ENCODE measurements at places on chromosomes 2 and 18.
A peak's percentile ranks its signal among the peaks of the same experiment; 100 is the strongest.

GRCh38 chr2:177629357-177630024, 236.9 kb downstream of the AGPS start:
- DNase-seq = no peak

DNA sequence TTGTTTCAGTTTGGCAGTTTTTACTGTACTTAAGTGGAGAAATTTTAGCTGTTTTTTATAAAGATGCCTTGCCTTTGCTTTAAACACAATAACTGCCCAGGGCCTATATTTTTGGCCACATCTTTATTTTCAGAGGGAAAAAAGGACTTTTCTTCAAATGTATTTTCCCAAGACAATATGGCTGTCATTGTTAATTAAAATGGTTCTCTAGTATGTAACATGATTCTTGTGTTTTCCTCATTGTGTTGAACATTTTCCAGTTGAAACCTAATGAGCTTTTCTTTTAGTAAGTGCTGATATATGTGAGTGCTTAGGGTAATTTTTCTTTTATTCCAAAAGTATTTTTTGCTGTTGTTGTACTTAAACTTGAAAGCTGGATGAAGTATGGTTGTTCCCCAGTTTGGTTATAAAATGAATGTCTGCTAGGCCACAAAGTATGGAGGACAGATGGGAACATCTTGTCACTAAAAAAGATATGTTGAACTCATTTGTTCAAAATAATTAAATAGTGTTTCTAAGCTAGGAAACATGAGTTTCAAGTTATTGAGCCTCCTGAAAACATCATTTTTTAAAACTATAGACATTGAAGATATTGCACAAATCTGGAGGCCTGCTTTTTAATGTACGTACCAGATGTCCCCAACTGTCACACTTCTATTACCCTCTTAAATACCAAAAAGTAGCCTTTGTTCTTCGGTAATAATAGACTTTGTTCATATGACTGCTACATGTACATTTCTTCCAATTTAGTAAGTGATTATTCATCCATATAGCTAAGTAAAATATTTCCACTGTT, 147.5 kb upstream of the DAPL1 start:
- DNase-seq = no peak

- DNase-seq = no peak
These were observed 70.4 kb downstream of the ASAP2 start for GRCh38 chr2:9276901-9277451.

DNA sequence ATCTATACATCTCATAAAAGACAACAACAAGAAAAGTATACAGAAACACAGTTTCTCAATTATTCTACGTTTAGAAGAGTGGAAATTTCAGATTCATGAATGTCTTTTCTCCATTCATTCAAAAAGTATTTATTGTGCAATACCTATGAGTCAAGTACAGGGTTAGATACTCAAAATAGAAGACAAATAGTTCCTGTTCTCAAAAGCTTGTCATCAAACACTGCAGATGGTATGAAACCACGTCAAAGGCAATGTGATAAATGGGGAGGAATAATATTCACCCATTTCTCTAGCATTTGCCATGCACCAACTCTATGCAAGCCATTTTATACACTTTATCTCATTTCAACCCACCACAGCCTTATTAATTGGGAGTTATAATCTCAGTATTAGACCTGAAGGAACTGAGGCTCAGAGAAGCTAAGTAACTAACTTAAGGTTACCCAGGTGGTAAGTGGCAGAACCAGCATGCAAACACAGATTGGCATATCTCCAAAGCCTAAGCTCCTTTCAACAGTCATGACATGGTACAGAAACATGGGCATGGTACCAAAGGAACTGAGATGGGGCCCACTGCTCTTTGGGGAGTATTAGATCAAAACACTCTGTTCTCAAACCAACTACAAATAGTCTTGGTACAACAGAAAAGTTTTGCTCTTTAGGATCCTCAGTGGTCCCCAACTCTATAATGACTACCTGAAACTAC, 67.2 kb upstream of the NPAS2 start:
- DNase-seq = no peak

- DNase-seq = peak; percentile 50
These were observed 69.2 kb downstream of the EHBP1 start for GRCh38 chr2:62774555-62775366.

GRCh38 chr2:187453078-187453641, 5.1 kb upstream of the CALCRL start:
- peak; percentile 38 for DNase-seq

DNA sequence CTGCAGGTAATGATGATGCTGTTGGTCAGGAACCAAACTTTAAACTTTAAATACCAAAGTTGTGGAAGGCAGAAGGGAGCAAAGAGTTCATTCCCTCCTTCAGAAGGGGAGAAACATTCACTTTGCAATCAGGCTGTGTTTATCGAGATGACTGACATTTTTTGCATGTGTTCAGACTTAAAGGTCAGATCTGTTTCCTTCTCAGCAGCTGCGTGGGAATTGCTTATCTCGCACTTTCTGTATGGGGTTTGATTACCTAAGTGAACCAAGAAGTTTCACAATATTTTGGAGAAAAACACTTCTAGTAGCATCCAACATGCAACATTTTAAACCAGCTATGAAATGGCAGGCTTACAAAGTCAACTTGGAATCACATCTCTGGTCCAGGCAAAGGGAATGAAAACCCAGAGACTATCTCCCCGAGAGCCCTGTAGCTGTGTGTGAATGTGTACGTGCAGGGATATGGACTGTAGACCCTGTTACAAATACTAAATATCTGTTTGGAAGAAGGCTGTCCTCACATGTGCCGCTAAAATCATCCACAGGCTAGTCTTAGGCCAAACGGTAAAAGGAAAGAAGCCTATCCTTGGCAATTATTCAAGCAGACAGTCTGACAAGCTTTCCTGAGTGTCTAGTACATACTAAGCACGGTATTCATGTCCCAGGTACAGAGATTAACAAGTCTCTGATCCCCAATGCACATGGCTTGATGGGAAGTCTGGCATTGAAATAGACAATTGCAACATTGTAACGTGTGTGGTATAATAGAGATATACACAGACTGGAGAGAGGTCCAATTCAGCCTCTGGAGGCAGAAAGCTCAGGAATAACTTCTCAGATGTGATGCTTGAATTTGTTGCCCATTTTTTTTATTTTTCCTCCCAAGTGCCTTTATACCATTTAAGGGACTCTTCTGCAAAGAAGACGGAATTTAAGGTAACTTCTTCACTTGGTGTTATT, 483.1 kb downstream of the DPP10 start:
- DNase-seq = no peak

GRCh38 chr2:46306988-46307655, 9.9 kb downstream of the EPAS1 start:
- DNase-seq = no peak

DNA sequence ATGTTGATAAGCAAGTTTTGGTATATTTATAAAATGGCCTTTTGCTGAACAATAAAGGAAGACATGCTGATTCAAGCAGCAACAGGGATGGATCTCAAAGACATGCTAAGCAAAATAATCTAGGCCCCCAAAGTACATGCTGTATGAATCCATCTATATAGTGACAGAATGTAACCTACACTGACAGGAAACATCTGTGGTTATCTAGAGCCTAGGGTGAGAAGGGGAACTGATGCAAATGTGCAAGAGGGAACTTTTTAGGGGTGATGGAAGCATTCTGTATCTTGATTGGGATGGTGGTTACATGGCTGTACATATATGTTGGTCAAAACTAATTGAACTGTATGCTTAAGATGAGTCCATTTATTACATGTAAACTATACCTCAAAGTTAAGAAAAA, 24.2 kb downstream of the CNRIP1 start:
- DNase-seq = no peak

- DNase-seq = no peak
These were observed 7.2 kb downstream of the STK36 start for GRCh38 chr2:218679119-218679518.

GRCh38 chr2:3189961-3190360, 187.7 kb downstream of the EIPR1 start:
- DNase-seq = no peak

DNA sequence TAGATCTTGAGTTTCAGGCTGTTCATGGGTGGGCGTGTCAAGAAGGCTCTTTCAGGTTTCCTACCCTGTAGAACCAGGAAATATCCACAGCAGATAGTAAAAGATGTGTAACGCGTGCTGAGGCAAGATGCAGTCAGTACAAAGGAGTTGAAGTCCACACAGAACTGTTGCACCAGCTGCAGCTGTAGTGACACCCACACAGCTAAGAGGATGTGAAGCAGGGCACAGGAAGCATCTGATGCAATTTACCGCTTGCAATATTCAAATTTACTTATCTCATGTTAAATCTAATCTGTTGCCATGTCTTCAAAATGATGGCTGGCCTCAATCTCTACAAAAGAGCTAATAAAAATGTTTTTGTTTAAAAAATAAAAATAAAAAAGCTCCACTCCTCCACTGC, 132.8 kb downstream of the ARHGAP15 start:
- DNase-seq = no peak

- no peak for DNase-seq
These were observed 40.8 kb upstream of the SPAG16 start for GRCh38 chr2:213243189-213244044.

- no peak for DNase-seq
These were observed 78.5 kb upstream of the HK2 start for GRCh38 chr2:74755386-74755785.

- no peak for DNase-seq
These were observed 39.4 kb upstream of the SMAD2 start for GRCh38 chr18:47969816-47970215.

DNA sequence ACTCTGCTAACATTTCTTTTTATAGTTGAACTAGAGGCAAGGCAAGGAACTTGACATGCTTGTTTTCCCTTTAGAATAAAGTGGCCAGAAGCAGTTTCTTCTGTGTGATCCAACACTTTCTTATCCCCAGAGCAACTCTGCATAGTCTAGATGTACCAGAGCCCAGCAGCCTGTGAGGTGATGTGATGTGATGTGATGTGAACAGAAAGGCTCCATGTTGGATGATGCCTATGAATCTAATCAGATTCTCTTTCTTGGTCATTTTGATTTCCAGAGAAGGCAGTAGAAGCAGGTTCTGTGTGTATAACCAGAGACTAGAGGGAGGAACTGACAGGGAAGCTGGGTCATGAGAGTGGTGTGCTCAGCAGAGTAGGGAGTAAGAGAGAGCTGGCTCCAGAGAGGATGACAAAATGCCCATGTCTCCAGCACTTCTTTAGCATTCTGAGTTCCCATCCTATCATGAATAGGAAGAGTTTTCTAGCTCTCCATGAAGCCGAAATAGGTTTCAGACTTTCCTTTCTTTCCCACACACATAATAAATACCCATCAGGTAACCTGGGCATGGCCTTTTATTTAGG, 31.0 kb upstream of the PTH2R start:
- DNase-seq = no peak

- no peak for DNase-seq
These were observed 552.8 kb upstream of the SLC8A1 start for GRCh38 chr2:41004700-41005099.

- DNase-seq = no peak
These were observed 864.3 kb upstream of the SOX11 start for GRCh38 chr2:4827836-4828235.

GRCh38 chr2:192091476-192091875, 103.3 kb downstream of the TMEFF2 start:
- no peak for DNase-seq

DNA sequence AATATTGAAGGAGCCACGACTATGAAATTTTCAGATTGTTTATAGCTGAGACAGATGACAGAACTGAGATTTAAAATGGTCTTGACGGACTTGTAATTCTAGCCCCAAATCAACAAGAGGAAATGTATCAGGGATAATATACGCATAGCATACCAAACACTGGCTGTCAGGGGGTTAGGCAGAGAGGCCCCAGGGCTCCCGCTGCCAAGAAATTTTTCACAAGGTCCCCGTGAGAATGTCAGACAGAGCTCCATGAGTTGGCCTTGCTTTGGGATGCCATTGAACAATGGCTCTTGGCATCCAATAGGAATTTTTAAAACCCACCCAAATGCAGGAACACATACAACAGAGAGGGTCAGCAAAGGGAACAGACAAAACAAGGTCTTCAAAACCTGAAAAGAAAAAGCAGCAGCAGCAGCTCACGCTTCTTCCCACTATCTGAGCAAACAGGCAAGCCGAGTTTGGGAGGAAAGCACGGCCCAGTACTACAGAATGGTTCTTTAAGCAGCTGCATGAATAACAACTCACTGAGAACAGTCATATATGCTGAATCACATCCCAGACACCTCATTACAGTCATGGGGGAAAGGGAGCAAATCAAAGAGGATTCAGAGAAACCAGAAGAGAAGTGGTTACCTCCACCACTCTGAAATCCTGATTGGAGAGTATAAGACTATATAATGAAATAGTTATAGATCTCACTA, 445.6 kb downstream of the RND3 start:
- no peak for DNase-seq

DNA sequence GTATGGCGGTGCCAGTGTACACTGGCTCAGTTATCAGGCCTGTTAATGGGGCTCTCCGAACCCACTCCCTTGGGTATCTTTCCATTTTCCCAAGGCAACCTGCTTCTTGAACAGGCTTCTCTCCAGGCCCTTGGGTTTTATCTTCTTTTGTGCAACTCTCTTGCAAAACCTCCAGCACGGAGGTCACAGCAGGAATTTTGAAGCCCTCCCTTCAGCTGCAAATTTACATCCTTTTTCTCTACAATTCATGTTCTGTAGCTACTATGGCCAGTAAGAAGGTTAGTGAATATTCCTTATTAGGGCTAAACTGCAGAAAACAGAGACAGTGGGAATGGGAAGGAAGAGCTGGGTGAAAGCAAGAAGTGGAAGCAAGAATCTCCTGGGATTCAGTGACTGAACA, 10.4 kb upstream of the NPAS2 start:
- no peak for DNase-seq

GRCh38 chr2:12231288-12231687, 484.9 kb downstream of the LPIN1 start:
- no peak for DNase-seq

- DNase-seq = peak; percentile 81
These were observed 48.4 kb upstream of the CYTIP start for GRCh38 chr2:157492189-157492773.

DNA sequence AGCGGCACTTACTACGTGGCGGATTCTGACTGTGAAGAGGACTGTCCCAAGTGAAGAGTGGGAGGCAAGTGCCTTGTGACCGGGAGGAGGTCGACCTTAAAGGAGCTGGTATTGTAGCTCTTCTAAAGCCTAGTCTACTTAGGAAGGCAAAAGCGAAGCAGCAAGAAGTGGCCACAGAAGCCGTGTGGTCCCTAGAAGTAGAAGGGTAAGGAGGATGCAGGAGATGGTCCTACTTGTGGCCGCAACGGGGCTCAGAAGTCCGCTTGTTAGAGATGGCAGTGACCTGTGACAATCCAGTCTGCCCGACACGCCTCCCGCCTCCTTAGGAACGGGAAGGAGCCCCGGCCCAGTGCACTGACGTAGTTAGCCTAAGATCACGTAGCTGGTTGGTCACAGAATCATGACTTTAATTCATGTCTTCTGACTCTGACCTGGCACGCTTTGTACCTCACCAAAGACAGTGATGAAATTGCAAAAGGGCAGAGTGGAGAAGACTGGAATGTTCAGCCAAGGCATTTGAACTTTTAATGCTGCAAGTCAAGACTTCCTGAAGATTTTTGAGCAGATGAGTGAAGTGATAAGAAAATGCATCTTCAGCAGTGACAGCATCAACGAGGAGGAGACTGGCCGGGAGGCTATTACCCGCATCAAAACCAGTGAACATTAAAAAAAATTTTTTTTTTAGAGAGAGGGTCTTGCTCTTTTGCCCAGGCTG, 749 bp upstream of the EIF2AK3 start:
- no peak for DNase-seq

Data from midbrain (tissue), 1 donor.